ENCODE measurements at places on chromosomes 5 and 9.

GRCh38 chr5:30040488-30041118, 1152.9 kb upstream of the CDH6 start:
- DNase-seq, result no peak

- no peak for DNase-seq
These were observed 76.2 kb downstream of the GPR21 start for GRCh38 chr9:123109540-123110279.

DNA sequence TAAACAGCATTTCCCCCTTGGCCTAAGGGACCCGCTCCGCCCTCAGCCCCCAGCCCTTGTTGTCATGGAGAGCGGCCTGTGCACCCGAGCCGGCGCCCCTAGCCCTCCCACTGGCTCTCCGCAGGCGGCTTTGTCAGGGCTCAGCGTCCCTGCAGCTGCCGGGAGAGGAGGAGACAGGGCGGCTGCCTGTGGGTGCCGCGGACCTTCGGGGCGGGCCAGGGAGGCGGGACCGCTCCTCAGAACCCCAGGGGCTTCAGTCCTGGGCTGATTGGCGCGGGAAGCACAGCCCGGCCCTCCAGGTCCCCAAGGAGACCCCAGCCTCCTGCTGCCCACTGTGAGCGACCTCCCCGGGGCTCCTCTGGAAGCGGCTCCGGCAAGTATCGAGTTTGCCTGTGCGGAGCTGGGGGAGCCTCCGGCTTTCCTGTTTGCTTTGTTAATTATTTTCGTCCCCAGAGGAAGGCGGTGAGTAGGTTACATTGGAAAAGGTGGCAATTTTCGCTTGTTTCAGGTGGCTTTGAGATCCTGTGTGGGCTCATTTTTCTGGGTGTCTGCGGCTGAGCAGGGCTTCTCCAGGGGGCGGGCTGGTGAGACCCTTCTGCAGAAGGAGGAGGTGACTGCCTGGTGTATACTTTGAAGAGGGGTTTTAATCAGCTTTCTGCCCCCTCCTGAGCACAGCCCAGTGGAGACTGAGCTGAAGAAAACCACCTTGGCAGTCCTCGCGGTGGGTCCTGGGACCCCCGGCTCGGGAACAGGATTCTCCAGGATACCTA, at the start of gene FGD3:
TSS of gene FGD3 (plus strand) at position 256 of the 770 bp plus-strand sequence. CDS start 28,734 bp downstream, outside the sequence.
- DNase-seq, result peak; percentile 44

GRCh38 chr5:126527892-126528291, 67.1 kb downstream of the ALDH7A1 start:
- no peak for DNase-seq

DNA sequence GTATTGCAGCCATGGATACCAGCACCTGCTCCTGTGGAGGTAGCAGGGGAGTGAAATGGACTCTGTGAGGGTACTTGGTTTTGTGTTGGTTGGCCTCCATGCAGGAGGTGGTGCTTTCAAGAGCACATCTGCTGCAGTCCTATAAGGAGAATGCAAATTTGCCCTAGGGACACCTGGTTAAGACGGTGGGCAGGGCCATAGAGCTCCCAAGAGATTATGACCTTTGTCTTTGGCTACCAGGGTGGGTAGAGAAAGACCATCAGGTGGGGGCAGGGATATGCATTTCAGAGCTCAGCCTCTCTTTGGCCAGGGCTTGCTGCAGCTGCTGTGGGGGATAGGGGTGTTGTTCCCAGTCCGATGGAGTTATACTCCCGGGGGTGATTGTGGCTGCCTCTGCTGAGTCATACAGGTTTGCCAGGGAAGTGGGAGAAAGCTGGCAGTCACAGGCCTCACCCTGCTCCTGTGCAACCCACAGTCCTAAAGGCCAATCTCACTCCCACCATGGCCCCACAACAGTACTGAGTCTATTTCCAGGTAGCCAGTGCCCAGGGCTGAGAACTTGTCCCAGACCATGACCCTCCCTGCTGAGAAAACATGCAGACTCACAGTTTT, 14.0 kb upstream of the PDLIM4 start:
- DNase-seq, result no peak

GRCh38 chr5:132411304-132412013, 41.9 kb downstream of the SLC22A5 start:
- DNase-seq, result peak; percentile 35
